SK-N-SH treated with all-trans-retinoic acid at 6 μM for 48 hours (cell line): ENCODE measurements at places on chromosomes 1 and 21.

DNA sequence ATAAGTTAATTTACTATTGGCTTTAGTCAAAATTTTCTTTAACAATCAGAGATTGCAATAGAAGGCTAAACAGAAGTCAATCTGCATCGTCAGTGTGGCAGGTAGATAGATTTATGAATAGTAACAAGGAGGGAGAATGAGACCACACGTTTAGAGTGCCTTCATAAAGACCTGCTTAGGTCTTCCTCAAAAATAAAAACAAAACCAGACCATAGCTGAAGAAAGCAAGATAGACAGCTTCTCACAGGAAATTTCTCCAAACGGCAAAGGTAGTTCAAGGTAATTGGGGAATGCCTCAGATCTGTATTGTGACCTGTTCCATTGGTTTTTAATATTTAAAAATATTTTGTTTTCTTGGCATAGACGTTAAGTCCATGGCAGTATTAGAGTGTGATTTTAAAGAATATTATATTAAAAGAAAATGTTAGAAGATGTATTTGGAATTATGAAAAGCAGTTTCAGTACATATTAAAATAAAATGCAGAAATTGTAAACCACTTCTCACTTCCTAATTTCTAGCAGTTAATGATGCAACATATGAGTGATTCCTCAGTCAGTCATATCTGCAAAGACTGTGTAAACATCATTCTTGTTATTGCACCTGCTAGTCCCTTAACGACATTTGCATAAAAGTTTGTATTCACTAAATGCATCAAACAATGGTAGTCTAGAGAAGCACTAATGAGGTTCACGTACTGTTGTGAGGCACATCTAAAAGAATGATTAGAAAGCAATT, 278.0 kb downstream of the HLX start:
- no peak for ATAC-seq

GRCh38 chr21:27817074-27817473, 850.2 kb upstream of the ADAMTS5 start:
- no peak for ATAC-seq

DNA sequence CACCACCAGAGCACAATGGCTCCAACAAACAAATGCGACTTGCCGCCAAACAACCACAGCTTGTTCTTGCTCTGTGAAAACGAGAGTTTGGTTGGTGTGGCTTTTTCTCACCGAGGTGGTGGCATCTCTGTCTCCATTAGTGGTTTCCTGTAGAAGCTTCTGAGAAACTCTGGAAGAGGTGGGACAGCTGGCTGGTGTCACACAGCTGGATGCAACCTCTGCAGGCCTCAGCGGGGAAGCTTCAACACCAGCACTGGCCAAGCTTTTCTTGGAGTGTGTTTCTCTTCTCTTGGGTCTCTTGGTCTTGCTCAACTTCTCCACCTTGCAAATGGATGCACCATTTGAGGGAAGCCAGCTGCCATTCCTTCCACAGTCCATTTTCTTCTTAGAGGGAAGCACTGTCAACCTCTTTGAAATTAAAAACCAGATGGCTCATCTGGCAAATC, 124.8 kb downstream of the KCNN3 start:
- no peak for ATAC-seq

- ATAC-seq: no peak
Observed at GRCh38 chr1:17170571-17170970, 34.4 kb upstream of the PADI1 start.

DNA sequence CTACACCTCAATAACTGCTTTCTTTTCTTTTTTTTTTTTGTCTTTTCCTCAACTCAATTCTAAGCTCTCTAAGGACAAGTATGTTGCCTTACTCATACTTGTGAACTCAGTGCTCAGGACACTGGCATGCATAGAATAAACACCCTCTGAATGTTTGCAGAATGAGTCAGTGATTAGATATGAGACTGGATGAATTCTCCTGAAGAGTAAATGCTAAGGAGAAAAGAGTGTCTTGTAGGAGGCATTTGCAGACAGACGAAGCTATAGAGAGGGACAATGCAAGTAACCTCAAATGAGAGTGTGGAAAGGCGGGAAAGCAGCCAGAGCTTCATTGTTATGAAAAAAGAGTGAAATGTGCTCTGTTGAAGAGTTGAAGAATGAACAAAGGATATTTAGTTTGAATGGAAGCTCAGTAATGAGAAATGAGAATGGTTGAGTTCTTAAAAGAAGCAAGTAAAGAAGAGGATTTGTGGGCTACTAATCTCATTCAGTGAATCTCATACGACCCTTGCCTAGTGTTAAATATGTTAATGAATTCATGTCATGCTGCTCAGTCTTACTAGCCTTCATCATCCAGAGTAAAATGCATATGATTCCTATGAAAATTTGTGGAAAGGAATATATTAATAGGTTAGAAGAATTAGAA, 166.1 kb upstream of the DPYD start:
- peak; percentile 92 for ATAC-seq

DNA sequence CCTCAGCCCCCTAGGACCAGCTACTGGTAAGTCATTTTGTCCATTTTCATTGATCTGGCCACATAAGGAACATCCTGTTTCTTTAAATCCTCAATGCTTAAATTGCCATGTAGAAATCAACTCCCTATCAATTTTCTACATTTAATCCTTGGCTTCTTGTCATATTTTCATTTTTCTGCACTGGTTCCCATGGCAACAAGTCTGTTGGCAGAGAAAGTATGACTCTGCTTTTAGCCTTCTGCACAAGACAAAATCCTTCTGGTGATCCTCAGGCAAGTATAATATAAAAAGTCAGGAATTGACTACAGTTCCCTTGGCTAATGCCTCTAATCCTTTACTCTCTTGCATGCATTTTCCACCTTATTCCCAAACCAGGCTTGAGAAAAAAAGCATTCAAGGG, 65.0 kb downstream of the LRRC40 start:
- peak; percentile 86 for ATAC-seq

DNA sequence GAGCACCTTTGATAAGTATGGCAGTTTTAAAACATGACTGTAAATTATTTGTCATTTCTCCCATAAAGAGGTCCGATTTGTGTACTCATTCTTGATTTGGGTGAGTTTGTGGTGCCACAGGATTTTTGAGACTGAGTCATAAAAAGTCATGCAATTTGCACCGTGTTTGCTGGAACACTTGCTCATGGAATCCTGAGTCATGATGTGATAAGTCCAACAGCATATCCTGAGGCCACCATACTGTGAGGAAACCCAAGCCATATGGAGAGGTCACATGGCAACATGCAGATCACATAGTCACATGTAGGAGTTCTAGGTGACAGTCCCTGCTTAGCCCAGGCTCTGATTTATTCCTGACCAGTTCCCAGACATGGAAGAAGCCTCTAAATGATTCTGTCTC, 40.8 kb upstream of the PRRX1 start:
- peak; percentile 17; the same call in 1 of the 3 replicates for ATAC-seq

DNA sequence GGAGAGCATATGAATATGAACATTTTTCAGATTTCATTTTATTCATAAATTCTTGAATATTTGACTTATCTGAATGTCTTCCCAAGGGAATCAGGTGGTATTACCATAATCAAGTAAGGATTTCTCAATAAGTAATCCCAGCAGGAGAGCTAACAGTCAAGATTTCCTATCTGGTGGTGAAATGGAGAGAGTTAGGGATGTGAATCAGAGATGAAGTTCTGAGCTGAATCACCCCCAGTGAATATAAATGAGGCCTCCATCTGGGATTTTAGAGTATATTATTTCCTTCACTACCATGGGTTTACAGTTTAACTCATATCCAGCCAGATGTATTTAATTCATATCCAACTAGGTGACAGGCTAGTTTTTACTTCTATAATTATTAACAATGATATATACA, 61.5 kb upstream of the RGS2 start:
- no peak for ATAC-seq

DNA sequence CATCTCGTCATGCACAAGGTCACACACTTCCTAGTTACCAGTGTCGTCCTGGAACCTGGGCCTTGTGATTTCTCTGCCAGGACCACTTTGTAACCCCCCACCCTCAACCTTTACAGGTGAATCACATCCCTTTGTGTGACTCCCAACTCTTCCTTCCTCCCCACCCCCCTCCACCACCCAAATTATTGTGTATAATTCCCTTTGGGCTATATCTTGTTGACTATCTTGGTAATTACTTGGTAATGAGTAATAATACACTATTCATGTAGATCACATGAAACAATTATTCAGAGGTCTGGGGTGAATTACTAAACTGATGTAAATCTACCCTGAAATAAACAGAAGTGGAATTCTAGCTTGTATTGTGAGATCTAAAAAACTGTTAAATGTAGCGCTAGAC, 1.7 kb downstream of the KCNK1 start:
- no peak for ATAC-seq

DNA sequence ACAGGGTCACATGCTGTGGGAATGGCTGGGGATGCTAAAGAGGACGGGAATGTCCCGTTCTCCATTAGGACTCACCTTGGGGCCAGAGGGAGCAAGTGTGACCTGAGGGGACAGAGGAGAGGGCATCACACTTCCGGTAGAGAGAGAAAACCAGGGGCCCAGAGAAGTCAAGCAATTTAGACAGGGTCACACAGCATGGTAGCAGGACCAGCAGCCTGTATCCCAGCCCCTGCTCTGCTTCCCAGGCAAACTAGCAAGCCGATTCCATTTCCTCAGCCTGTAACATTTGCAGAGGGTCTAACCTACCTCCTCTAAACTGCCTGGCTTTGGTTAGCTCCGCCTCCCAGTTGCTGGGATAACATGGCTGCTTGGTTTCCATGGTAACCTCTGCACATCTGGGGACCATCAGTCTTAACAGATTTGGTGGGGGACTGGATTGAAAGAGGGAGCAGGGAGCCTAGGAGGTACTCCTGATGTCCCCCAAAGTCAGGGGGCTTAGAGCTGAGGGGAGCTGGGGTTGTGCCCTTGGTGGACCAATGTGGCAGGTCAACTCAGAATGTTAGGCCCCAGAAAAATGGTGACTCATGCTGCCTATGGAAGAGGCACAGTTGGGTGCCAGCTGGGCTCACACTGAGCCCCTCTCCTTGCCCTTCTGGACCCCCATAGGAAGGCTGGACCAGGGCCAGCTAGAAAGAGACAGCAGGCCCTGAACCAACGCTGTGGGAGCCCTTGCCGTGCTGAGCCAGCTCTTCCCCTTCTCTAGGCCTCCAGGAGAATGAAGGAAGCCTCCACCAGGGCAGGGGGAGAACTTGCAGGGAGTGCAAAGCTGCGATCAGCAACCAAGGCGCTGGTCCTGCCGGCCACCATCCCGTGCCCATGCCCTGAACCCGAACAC, 9.5 kb downstream of the COL16A1 start:
- no peak for ATAC-seq

- no peak for ATAC-seq
Observed at GRCh38 chr1:158020259-158020885, 26.9 kb downstream of the KIRREL1 start.

- ATAC-seq: no peak
Observed at GRCh38 chr21:28801906-28802305, 190.8 kb downstream of the LTN1 start.

- no peak for ATAC-seq
Observed at GRCh38 chr21:45573452-45574035, 31.3 kb upstream of the SLC19A1 start.

GRCh38 chr1:236618507-236618906, 14.2 kb upstream of the HEATR1 start:
- no peak for ATAC-seq

DNA sequence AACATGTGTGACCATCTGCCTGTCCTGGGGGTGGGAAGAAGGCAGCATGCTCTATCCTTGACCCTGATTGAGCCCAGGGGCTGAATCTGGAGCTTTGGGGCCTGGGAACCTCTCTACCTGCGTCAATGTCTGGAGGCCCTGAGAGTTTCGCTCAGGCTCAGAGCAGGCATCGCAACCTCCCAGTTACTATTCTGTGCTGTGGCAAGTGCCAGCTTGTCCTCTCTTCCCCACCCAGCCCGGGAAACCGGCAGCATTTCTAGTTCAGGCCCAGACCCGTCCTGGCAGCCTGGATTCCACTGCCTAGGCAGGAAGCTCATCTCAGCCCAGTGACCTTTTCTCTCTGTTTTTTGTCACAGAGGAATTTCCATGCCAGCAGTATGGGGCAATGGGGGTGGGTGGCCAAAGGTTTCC, 10.0 kb upstream of the IRF6 start:
- ATAC-seq: peak; percentile 36; the same call in 2 of the 3 replicates

DNA sequence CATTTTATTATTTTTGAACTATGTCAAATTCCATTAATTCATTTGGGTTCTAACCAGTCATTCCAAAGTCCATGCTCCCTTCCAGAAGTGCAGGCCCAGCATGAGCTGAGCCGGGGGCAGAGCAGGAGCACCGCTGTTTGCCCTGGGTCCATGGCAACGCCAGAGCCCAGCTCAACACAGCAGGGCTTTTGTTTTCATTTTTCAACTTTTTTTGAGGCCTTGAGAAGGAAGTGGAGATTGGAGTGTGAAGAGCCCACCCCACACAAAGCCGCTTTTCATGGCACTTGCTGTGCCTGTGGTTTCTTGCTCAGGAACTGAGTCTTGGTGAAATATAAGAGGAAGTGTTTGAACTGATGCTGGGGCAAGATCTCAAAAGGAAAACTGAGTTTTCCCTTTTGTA, 13.2 kb upstream of the PRMT2 start:
- no peak; the same call in 2 of the 3 replicates for ATAC-seq

- ATAC-seq: peak; percentile 98
Observed at GRCh38 chr1:89358287-89358893, 5.5 kb upstream of the GBP6 start.

DNA sequence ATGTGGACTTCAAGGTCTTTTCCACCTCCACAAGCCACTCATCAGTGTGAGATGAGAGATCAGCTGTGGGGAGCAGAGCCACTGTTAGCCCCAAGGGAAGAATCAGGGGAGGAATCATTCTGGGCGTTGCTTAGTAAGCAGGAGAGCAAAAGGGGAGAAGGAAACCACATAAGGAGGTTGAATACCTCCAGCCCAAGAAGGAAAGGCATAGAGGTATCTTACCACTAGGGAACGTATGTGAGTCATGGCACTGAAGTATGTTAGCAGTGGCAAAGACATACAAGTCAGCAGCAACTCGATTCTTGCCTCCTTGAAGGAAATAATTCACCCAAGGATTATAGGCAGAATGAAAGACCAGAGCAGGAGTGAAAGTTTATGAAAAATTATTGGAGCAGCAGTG, 31.6 kb upstream of the SLC5A9 start:
- no peak for ATAC-seq

DNA sequence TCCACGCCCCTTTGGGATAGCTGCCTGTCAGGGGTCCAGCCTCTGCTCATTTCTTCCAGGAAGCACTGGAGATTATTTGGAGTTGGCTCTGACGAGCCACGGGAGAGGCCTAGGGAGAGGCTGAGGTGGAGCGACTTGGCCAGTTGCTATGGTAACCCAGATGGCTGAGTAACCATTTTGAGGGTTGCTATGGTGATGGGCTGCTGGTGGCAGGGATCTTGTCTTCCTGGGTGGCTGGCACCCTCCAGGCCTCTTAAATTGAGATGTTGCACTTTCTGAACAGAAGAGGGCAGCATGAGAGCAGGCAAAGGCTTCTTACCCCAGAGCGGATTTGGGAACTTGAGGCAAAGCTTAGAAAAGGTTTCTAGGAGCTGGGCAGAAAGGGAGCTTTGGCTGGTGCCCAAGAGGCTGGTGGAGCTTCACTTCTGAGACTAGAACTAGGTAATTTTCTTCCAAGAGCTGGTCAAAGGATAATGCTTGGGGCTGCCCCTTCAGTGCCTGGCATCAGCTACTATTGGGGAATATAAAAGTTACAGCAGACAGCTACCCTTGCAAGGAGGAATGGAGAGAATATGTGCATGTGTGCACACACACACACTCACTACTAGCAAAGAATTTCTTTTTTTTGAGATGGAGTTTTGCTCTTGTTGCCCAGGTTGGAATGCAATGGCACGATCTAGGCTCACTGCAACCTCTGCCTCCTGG, 72.5 kb downstream of the NDUFS5 start:
- peak; percentile 82 for ATAC-seq
